Uterus (tissue), 4 donors: ENCODE measurements at places on chromosomes 12 and 14. TPM values are rescaled to one million over a fixed set of nuclear protein-coding genes. Genes with fewer than 3 reads are reported as not detected.

DNA sequence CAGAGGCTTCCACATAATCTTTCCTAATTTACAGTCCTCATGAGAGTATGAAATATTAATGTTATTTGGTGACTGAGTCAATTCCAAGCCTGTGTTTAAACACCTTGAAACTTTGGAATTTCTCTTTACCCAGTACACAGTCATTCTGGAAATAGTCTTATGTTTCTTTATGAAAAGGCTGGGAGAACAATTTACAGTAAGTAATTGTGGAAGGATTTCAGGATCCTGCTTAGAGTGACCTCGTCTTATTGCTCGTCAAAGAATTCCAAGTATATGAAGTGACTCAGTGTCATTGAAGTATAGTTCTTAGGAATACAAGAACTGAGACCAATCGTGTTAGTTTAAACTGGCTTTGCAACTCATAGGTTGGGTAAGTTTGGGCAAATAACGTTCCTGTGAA is 634.2 kb downstream of the SLC16A7 start:
- no peaks in the 10 kb centered on the region for H3K4me1 ChIP-seq
- no peaks in the 10 kb centered on the region for H3K36me3 ChIP-seq
- DNase-seq, result no peak
- no peak overlapping the region for H3K4me3 ChIP-seq
- no peak overlapping the region for H3K27ac ChIP-seq

- peak within 1 kb of the TSS; percentile 67 for H3K4me3 ChIP-seq
- peak within 1 kb of the TSS; percentile 82 for H3K27ac ChIP-seq
- H3K4me1 ChIP-seq, result no peaks in the 10 kb centered on the region
- no peaks in the 10 kb centered on the region for H3K27me3 ChIP-seq
- no peaks in the 10 kb centered on the region for H3K36me3 ChIP-seq
These were observed at the start of gene ITGA7 for GRCh38 chr12:55707841-55708694. TSS of gene ITGA7 (minus strand) at chr12:55707904. CDS start at chr12:55707682, 222 bp downstream.

DNA sequence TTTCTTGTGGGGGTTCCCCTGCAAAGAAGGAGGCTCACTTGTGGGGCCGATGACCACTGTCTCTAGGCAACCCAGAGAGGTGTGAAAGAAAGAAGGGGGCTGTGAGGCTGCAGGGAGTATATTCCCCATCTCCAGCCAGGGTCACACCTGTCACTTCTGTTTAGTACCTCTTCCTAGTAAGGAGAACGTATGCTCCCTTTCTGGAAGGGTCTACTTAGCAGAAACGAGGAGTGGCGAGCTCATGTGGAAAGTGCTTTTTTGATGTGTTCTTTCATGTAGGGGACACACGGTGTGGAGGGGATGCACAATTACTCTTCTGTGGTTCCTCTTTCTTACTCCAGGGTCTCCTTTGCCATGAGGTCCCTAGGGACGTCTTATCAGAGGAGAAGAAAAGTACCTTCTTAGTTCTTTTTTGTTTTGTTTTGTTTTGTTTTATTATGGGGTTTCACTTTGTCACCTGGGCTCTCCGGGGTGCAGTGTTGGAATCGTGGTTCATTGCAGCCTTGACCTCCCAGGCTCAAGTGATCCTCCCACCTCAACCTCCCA is 58.3 kb downstream of the PRKCH start:
- no peaks in the 10 kb centered on the region for H3K4me1 ChIP-seq
- no peak overlapping the region for H3K4me3 ChIP-seq
- no peak for DNase-seq
- H3K27ac ChIP-seq, result no peak overlapping the region
- no peaks in the 10 kb centered on the region for H3K27me3 ChIP-seq
- no peaks in the 10 kb centered on the region for H3K36me3 ChIP-seq

GRCh38 chr12:104213952-104214351 is 1.6 kb upstream of the TXNRD1 start:
- no peaks in the 10 kb centered on the region for H3K27me3 ChIP-seq
- no peaks in the 10 kb centered on the region for H3K4me1 ChIP-seq
- no peaks in the 10 kb centered on the region for H3K36me3 ChIP-seq
- DNase-seq, result no peak
- H3K27ac ChIP-seq, result no peak overlapping the region

DNA sequence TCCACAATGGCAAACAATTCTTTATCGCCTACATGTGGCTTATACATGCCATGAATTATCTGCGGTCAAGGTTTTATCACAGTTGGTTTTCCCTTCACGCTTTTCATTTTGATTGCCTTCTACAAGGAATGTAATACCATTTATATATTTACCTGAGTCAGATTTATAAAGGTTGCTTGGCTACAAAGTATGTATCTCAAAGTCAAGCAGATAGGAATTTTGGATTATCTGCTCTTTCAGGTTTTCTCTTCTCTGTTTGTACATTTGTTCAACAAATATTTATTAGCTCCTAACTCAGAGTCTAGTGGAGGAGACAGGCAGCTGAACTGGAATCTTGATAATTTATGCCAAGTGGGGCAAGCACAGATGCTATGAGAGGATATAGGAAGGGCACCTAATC is 28.5 kb upstream of the CISTR start:
- no peaks in the 10 kb centered on the region for H3K36me3 ChIP-seq
- no peak overlapping the region for H3K4me3 ChIP-seq
- DNase-seq, result no peak
- no peak overlapping the region for H3K27ac ChIP-seq

GRCh38 chr14:26974965-26975364 is 377.1 kb upstream of the NOVA1 start:
- no peak for DNase-seq
- H3K4me3 ChIP-seq, result no peak overlapping the region
- no peak overlapping the region for H3K27ac ChIP-seq
- no peaks in the 10 kb centered on the region for H3K27me3 ChIP-seq
- H3K4me1 ChIP-seq, result no peaks in the 10 kb centered on the region

- no peak for DNase-seq
- H3K27me3 ChIP-seq, result no peaks in the 10 kb centered on the region
- no peaks in the 10 kb centered on the region for H3K4me1 ChIP-seq
These were observed 179.7 kb downstream of the SSPN start for GRCh38 chr12:26374934-26375680.

GRCh38 chr12:92701441-92701840 is 1.3 kb upstream of the PLEKHG7 start:
- no peak for DNase-seq
- H3K4me3 ChIP-seq, result no peak overlapping the region
- H3K36me3 ChIP-seq, result no peaks in the 10 kb centered on the region
- H3K27ac ChIP-seq, result no peak overlapping the region
- no peaks in the 10 kb centered on the region for H3K4me1 ChIP-seq

- no peak for DNase-seq
- H3K4me1 ChIP-seq, result peaks cover 22% of the 10 kb centered on the region
- H3K4me3 ChIP-seq, result no peak overlapping the region
- no peaks in the 10 kb centered on the region for H3K27me3 ChIP-seq
These were observed 119.2 kb upstream of the NCOR2 start for GRCh38 chr12:124686370-124687173.

- no peaks in the 10 kb centered on the region for H3K36me3 ChIP-seq
- H3K27ac ChIP-seq, result no peak overlapping the region
- H3K4me3 ChIP-seq, result no peak overlapping the region
- no peak for DNase-seq
These were observed 38.4 kb downstream of the ESR2 start for GRCh38 chr14:64255756-64256155.

GRCh38 chr12:114936148-114937079 is 252.4 kb upstream of the TBX3 start:
- no peaks in the 10 kb centered on the region for H3K4me1 ChIP-seq
- no peaks in the 10 kb centered on the region for H3K36me3 ChIP-seq
- no peak overlapping the region for H3K4me3 ChIP-seq
- no peak overlapping the region for H3K27ac ChIP-seq

DNA sequence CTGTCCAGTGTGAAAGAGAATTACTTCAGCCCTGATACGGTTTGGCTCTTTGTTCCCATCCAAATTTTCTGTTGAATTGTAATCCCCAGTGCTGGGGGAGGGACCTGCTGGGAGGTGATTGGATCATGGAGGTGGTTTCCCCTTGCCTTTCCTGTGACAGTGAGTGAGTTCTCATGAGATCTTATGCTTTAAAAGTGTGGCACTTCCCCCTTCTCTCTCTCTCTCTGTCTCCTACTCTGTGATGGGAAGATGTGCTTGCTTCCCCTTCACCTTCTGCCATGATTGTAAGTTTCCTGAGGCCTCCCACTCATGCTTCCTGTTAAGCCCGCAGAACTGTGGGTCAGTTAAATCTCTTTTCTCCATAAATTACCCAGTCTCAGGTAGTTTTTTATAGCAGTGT is 5.5 kb upstream of the SLC15A5 start:
- no peak overlapping the region for H3K27ac ChIP-seq
- H3K4me1 ChIP-seq, result no peaks in the 10 kb centered on the region
- no peak overlapping the region for H3K4me3 ChIP-seq
- no peak for DNase-seq
- no peaks in the 10 kb centered on the region for H3K36me3 ChIP-seq
- no peaks in the 10 kb centered on the region for H3K27me3 ChIP-seq

GRCh38 chr12:119322301-119322723 is 12.2 kb upstream of the CCDC60 start:
- no peak overlapping the region for H3K4me3 ChIP-seq
- no peaks in the 10 kb centered on the region for H3K36me3 ChIP-seq
- H3K27ac ChIP-seq, result no peak overlapping the region
- no peak for DNase-seq
- no peaks in the 10 kb centered on the region for H3K27me3 ChIP-seq
- H3K4me1 ChIP-seq, result no peaks in the 10 kb centered on the region

DNA sequence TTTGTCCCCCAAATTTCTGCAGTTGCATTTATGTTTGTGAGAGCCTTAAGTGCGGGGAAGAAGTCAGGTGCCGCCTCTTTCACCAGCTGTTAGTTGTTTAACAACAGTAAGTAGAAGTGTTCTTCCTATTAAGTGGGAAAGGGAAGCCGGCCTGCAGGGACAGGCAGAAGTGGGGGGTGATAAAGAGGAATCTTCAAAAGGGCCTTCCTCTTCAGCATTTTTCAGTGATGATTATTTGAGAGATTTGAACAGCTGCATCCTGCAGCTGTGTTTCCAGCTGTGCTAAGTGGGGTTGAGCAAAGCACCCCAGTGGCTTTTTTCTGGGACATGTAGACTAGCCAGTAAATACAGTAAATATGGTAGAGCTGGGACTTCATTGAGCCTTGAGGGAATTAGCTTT is 32.1 kb upstream of the SLC38A1 start:
- no peak overlapping the region for H3K27ac ChIP-seq
- H3K36me3 ChIP-seq, result no peaks in the 10 kb centered on the region
- H3K4me3 ChIP-seq, result no peak overlapping the region
- no peaks in the 10 kb centered on the region for H3K27me3 ChIP-seq
- no peaks in the 10 kb centered on the region for H3K4me1 ChIP-seq
- no peak for DNase-seq

DNA sequence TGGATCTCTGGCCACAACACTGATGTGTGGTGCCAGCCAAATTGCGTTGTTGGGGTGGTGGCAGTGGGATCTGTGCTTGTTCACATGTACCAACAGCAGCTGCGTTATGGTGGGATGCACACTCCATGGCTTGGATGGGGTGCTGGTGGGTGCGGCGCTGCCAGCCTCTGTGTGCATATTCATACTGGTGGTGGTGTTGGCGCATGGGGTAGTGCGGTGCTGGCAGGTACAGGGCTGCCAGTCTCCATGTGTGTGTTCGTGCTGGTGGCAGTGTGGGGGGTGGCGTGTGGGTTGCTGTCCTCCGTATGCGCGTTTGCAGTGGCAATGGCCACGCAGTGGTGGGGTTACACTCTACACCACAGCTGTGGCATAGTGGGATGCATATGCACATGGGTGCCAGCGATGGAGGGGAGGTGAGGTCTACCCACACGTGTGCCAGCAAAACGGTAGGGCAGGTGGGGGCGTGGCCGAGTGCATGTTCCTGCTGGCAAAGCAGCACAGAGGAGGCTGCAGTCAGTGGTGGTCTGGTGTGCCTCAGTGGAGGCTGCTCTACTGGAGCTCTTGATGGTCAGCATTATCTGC is 26.5 kb downstream of the RAD51B start:
- DNase-seq, result no peak
- no peaks in the 10 kb centered on the region for H3K27me3 ChIP-seq
- H3K4me1 ChIP-seq, result no peaks in the 10 kb centered on the region
- no peaks in the 10 kb centered on the region for H3K36me3 ChIP-seq

GRCh38 chr12:57883057-57883456 is 36.5 kb upstream of the CTDSP2 start:
- H3K4me3 ChIP-seq, result no peak overlapping the region
- no peaks in the 10 kb centered on the region for H3K36me3 ChIP-seq
- no peaks in the 10 kb centered on the region for H3K27me3 ChIP-seq
- no peak overlapping the region for H3K27ac ChIP-seq
- DNase-seq, result no peak
- H3K4me1 ChIP-seq, result peaks cover 4% of the 10 kb centered on the region

GRCh38 chr12:113276946-113277500 is 55.8 kb downstream of the TPCN1 start:
- DNase-seq, result no peak
- no peaks in the 10 kb centered on the region for H3K36me3 ChIP-seq
- H3K27me3 ChIP-seq, result no peaks in the 10 kb centered on the region
- H3K4me1 ChIP-seq, result peaks cover 10% of the 10 kb centered on the region

DNA sequence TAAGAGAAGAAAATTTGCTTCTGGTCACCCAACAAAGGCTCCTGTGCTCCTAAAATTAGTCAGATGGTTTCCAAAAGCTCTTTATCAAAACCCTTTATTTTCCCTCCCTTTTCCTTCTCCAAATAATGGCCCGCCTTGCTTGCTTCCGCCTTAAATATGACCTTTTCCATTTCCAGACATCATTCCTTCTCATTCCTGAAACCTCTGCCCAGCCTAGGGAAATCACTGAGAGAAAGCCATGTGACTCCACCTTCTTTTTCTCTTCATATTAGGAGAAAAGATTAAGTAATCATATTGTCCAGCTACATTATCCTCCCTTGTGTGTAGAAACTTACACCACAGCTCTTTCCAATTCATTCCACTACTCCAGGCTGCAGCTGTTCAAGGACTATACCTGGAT is 75.7 kb upstream of the GPHB5 start:
- no peaks in the 10 kb centered on the region for H3K4me1 ChIP-seq
- no peaks in the 10 kb centered on the region for H3K27me3 ChIP-seq
- no peak overlapping the region for H3K27ac ChIP-seq
- no peaks in the 10 kb centered on the region for H3K36me3 ChIP-seq

GRCh38 chr12:946631-947030 is 2.9 kb downstream of the RAD52 start:
- H3K4me1 ChIP-seq, result no peaks in the 10 kb centered on the region
- no peaks in the 10 kb centered on the region for H3K27me3 ChIP-seq
- no peak overlapping the region for H3K27ac ChIP-seq
- DNase-seq, result no peak
- H3K4me3 ChIP-seq, result no peak overlapping the region

- H3K27ac ChIP-seq, result no peak overlapping the region
- H3K36me3 ChIP-seq, result no peaks in the 10 kb centered on the region
- no peak for DNase-seq
- no peaks in the 10 kb centered on the region for H3K4me1 ChIP-seq
These were observed 36.1 kb downstream of the PELI2 start for GRCh38 chr14:56154321-56154720.

FAM181A gene
- not detected for total RNA-seq

CNTN1 gene
- total RNA-seq, result 124 TPM

IFNG-AS1 gene
- not detected for total RNA-seq

PRKD1 gene
- 19.4 TPM for total RNA-seq

PRIMA1 gene
- total RNA-seq, result 4.6 TPM

OR6C2 gene
- total RNA-seq, result not detected

THTPA gene
- 16.8 TPM for total RNA-seq

TSPAN11 gene
- total RNA-seq, result 0.88 TPM

KRT83 gene
- total RNA-seq, result not detected

NRXN3 gene
- total RNA-seq, result 17.0 TPM

DHRS4L2 gene
- total RNA-seq, result 10.2 TPM

REP15 gene
- not detected for total RNA-seq

BCL2L14 gene
- not detected for total RNA-seq
